ENCODE measurements at places on chromosomes 5 and 9.

- no peak for DNase-seq
These were observed 33.1 kb upstream of the MVB12B start for GRCh38 chr9:126293522-126293889.

DNA sequence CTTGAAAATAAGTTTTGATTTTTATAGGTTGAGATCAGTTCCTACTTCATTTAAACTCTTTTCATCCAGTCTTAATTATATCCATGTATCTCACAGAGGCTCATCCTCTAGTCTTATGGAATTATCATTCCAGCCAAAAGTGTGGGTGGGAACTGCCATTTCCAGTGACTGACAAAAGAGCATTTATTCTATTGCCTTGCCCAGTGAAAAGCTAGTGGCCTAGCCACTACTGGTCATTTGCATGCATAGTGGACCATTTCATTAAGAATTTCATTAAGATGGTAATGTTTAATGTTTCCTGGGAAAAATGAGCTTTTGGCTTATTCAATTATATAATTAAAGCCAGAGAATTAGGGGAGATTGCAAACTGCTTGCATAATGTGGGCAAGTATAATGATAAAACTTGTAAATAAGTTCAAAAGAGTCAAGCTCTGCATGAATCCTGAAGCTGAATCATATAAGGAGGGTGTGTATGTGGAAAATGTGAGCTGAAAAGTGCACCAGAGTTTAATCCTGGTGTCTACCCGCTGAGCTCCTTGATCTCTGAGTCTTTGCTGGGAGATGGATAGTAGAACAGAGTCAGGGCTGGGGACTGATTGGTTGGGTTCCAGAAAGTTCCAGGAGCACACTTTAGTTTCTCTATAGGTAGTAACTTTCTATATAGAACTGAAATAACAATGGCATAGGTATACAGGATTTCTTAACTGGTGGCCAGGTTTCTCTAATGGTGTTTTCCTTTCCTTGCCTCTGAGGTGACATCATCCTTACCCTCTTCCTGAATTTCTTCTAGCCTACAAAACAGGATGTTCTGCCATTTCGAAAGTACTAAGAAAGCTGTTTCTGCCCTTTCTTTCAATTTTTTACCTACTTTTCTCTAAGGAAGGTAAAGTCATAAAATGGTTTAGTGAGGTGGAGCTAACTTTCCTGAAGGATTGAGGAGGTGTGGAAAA is 78.5 kb downstream of the KIF4B start:
- peak; percentile 25 for DNase-seq

DNA sequence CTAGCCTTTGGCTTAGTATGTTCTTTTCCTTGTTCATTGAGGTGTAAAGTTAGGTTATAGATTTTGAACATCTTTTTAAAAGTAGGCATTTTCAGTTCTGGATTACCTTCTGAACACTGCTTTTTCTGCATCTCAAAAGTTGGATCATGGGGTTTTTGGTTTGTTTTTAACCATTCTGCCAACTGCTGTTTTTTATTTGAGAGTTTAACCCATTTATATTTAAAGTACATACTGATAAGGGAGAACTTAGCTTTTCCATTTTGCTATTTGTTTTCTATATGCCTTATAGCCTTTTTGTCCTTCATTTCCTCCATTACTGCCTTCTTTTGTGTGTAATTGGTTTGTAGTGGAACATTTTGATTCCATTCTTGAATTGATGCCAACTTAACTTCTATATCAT is 30.5 kb upstream of the ZNF169 start:
- DNase-seq, result no peak

GRCh38 chr9:32350682-32351081 is 33.8 kb upstream of the ACO1 start:
- DNase-seq, result peak; percentile 43

DNA sequence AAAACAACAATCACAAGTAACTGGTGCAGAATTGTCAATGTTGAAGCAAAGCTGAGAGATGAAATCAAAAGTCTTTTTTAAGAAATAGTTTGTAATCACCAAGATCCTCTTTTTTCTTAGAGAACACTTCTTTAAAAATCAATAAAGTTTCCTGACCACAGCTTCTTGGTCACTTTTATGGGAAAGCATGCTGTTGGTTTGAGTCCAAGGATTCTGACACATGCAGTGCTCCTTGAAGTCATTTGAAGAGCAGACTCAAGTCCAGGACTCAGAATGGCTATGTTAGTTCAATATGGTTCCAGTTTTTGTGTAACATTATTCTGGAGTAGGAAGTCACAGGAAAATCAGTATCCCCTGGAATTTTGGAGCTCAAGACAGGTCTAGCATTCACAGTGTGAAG is 480.6 kb downstream of the NR2F1-AS1 start:
- no peak for DNase-seq

DNA sequence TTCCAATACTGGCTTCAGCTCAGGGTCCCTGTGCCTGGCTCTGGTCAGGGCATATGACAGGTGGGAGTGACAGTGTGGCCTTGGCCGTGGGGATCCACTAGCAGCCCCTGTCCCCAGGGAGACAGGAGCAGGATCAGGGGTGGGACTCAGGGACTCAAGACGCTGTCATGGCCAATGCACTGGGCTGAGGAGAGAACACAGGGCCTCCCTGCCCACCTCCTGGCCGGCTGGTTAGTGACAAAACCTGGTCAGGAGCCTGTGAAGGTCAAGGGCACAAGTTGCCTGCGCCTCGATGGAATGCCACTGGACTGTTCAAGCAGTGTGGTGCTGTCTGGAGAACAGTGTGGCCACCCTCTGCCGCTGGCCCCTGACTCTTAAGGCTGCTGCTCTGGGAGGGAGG is 86.8 kb downstream of the OLFM1 start:
- no peak for DNase-seq

GRCh38 chr5:37478121-37478894 is 99.2 kb downstream of the WDR70 start:
- DNase-seq, result no peak

DNA sequence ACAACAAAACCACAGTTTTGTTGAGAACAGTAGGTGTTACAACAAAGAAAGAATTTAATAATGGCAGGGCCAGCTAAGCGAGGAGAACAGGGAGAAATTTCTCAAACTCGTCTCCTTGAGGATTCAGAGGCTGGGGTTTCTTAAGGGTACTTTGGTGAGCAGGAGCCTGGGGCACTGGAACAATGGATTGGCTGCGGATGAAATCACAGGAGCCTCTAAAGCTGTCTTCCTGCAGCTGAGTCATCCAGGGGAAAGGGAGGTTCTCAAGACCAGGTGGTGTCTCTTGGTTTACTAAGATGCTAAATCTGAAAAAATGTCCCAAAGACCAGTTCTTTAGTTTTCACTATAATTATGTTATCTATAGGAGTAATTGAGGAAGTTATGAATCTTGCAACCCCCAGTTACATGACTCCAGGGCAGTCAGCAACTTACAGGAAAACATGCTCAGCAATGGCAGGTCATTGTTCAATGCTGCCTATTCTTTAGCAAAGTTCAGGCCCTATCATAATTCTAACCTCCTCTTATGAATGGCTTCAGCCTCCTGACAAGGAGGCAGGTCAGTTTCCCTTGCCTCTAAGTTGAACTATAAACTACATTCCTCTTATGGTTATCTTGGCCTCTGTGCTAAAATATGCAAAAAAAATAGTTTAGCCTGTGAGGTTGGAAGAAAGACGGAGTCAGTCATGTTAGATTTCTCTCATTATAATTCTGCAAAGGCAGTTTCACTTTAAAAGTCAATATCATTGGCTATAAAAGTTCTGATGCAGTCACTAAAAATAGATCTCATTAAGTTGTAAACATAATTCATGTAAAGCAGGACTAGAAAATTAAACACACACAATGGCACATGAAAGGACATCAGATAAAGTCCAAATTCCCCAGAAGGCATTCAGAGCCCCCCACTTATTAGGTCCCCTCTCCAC is 63.3 kb upstream of the CKS2 start:
- DNase-seq, result no peak

All from amniotic epithelial cell (primary cell).